ENCODE measurements at places on chromosomes 2 and 18. TPM values are rescaled to one million over a fixed set of nuclear protein-coding genes. Genes with fewer than 3 reads are reported as not detected.

Gene UGT1A8
- total RNA-seq = not detected

Gene PLEK
- total RNA-seq = not detected

Gene RUFY4
- not detected for total RNA-seq

Gene IL36RN
- 0.59 TPM for total RNA-seq

Gene GYPC
- total RNA-seq = not detected

Gene TRIM43
- not detected for total RNA-seq

Gene SYT4
- total RNA-seq = not detected

Gene SMYD1
- not detected for total RNA-seq

Gene MTCL1
- 60.5 TPM for total RNA-seq
